Left forelimb (tissue), 1 donor: ENCODE measurements at places on chromosomes 7 and 10.

- no peak for DNase-seq
Measured at GRCh38 chr7:40165216-40165615, 30.4 kb downstream of the SUGCT start.

- no peak for DNase-seq
Measured at GRCh38 chr10:92826061-92826460, 22.3 kb upstream of the EXOC6 start.

DNA sequence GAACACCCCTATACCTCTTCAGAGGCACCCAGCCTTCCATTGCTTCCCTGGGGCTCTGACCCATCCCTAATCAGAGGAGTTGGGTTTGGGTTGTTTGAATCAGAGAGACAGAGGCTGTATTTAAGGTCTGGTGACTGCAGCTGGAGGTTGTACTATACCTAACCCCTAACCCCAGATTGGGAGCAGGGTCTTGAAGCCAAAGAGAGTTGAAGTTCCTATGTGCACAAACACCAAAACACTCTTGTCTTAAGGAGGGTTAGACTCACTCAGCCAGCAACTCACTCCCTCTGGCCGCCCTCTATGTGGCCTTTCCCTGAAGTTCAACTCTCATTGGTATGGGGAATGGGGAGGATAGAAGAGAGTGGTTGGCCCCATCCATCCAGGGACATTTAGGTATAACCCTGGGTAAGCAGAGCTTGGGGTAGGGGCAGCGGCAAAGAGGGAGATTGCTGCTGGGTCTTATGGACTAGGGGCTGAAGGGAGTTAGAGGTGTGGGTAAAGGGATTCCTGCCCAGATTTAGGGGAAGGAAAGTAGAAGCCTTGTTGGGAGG lies 80.0 kb downstream of the PAX2 start:
- DNase-seq = no peak

- DNase-seq = no peak
Measured at GRCh38 chr10:124224331-124225028, 131.1 kb upstream of the CHST15 start.

- no peak for DNase-seq
Measured at GRCh38 chr10:110175406-110175805, 32.0 kb upstream of the MXI1 start.

- no peak for DNase-seq
Measured at GRCh38 chr10:8187171-8187666, 132.7 kb downstream of the GATA3 start.

- no peak for DNase-seq
Measured at GRCh38 chr10:60310740-60311139, 78.9 kb downstream of the ANK3 start.

- DNase-seq = no peak
Measured at GRCh38 chr10:48771234-48771633, 86.6 kb downstream of the WDFY4 start.

- no peak for DNase-seq
Measured at GRCh38 chr7:134461916-134462315, 3.0 kb upstream of the AKR1B1 start.

DNA sequence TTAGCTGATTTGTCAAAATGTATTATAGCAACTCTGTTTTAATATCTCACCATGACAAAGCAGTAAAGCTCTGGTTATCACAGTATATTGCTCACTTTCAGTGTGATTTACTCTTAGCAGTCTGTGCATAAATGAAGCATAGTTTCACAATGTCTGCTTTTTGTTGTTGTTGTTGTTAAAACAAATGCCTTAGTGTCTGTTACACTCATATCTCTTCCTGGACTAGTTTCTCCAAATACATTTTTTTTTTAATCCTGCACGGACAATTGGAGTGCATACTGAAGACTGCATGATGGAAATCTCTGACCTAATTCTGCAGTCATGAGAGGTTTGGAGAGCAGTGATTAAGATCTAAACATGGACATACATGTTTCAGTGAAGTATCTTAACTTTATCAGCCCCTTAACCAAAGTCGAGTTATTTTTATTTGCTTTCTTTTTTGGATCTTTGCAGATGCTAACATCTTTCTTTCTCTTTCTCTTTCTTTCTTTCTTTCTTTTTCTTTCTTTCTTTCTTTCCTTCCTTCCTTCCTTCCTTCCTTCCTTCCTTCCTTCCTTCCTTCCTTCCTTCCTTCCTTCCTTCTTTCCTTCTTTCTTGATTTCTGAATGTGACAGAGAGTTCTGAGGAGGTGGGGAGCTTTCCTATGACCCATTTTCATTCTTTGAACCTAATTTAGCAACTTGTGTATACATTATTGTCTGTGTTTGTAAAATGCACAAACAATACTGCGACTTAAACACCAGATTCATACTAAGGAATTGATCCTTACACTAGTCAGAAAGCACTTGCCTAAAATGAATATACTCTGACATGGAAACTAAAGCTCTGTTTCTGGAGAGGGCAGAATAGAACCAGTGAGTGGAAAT lies 161.5 kb upstream of the AGR3 start:
- DNase-seq = no peak

DNA sequence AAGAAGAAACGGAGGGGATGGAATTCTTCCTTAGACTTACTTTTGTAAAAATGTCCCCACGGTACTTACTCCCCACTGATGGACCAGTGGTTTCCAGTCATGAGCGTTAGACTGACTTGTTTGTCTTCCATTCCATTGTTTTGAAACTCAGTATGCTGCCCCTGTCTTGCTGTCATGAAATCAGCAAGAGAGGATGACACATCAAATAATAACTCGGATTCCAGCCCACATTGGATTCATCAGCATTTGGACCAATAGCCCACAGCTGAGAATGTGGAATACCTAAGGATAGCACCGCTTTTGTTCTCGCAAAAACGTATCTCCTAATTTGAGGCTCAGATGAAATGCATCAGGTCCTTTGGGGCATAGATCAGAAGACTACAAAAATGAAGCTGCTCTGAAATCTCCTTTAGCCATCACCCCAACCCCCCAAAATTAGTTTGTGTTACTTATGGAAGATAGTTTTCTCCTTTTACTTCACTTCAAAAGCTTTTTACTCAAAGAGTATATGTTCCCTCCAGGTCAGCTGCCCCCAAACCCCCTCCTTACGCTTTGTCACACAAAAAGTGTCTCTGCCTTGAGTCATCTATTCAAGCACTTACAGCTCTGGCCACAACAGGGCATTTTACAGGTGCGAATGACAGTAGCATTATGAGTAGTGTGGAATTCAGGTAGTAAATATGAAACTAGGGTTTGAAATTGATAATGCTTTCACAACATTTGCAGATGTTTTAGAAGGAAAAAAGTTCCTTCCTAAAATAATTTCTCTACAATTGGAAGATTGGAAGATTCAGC lies 158.7 kb upstream of the LANCL2 start:
- no peak for DNase-seq

GRCh38 chr7:90846192-90846591 lies 250.1 kb downstream of the CDK14 start:
- no peak for DNase-seq

- DNase-seq = no peak
Measured at GRCh38 chr7:82183634-82184033, 259.9 kb downstream of the CACNA2D1 start.

DNA sequence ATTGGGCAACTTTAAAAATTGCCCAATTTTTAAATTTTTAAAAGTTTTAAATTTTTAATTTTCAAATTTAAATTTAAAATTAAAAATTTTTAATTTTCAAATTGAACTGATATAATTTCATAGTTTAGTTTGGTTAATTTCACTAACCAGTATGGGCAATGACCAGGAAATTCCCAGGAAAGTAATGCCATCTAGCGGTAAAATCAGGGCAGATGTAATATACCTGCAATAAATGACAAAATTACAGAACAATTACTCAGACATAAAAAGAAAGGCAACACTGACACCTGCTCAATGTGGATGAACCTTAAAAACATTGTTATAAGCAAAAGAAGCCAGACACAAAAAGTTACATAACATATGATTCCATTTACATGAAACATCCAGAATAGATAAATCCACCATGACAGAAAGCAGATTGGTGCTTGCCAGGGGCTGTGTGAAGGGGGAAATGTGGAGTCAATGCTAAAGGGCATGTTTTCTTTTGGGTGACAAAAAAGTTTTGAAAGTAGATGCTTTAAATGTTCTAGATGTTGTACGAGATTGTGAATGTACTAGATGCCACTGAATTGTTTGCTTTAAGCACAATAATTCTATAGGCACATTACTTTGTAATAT lies 28.6 kb upstream of the SLC16A12 start:
- DNase-seq = no peak

- no peak for DNase-seq
Measured at GRCh38 chr10:118209215-118209614, 132.9 kb downstream of the FAM204A start.

GRCh38 chr7:157402388-157402703 lies 65.5 kb downstream of the DNAJB6 start:
- DNase-seq = no peak

- no peak for DNase-seq
Measured at GRCh38 chr7:70634610-70635068, 497.3 kb upstream of the GALNT17 start.

- no peak for DNase-seq
Measured at GRCh38 chr10:86439544-86439943, 72.9 kb upstream of the GRID1 start.

DNA sequence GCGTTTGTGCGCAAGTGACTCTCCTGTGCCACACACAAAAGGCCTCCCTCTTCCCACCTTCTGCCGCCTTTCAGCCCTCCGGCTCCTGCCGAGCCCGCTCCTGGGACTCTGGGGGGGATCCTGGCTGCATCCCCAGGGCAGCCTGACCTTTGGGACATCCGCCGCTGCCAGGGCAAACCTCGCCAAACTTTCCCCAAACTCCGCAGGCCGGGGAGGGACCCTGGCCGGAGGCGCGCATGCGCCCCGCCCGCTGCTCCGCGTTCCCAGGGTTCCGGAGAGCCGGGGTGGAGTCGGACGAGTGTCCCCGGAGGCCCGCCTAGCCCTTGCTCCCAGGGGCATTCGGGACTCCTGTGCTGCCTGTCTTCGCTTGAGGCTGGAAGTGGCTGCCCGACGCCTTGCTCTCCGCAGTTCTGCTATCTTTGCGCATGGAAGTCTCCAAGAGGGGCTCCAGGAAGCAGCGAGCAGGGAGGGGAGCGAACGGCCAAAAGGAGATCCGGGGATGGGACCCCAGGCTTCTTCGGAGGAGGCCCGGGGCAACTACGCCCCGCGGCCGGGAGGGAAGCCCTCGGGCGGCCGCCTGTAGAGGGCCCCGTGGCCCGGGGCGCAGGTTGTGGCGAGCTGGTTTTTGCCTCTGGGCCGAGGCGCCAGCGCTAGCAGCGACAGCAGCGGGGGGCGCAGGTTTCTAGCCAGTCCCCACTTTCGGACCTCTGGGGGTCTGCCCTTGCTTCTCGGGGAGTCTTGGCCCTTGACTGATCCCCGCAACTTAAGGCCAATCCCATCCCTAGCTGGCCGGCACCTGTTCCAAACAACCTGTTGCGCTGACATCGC lies 7.0 kb downstream of the PTF1A start:
- no peak for DNase-seq

DNA sequence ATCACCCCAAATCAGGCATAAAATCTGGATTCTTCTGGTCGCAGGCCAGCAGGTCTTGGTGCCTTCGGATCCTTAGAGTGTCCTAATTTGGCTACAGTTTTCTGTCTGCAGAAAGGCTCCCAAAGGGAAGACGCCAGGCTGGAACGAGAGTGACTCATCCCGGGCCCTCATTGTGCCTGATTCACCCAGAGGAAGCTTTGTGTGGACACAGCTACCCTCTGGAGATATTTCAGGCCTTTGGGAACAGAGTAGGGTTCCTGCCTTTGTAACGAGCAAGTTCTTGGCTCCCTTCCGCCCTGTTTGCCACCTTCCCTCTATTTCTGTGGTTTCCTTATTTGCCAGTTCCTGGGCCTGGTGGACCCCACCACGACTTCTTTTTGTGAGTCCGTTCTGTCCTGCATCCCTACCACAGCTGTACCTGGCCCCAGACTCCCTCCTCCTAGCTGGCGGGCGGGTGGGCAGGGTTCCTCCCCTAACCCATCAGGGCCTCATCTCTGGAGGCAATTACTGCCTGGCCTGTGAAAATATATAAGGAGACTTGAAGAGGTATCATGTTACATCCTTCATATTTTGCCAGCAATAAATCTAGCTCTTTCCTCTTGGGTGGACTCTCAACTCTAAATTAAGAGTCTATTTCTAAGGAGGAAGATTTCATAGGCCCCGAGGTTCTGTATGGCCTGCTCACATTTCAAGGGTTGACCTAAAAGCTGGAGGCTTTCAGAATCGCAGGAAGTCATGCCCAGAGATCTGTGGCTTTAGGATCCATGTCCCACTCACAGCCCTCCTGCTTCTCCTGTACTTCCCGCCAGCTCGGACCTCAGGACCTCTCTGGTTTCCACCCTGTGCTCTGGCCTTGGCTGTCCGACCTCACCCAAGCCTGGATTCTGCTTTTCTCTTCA lies 219.2 kb upstream of the ZNF32 start:
- DNase-seq = no peak

DNA sequence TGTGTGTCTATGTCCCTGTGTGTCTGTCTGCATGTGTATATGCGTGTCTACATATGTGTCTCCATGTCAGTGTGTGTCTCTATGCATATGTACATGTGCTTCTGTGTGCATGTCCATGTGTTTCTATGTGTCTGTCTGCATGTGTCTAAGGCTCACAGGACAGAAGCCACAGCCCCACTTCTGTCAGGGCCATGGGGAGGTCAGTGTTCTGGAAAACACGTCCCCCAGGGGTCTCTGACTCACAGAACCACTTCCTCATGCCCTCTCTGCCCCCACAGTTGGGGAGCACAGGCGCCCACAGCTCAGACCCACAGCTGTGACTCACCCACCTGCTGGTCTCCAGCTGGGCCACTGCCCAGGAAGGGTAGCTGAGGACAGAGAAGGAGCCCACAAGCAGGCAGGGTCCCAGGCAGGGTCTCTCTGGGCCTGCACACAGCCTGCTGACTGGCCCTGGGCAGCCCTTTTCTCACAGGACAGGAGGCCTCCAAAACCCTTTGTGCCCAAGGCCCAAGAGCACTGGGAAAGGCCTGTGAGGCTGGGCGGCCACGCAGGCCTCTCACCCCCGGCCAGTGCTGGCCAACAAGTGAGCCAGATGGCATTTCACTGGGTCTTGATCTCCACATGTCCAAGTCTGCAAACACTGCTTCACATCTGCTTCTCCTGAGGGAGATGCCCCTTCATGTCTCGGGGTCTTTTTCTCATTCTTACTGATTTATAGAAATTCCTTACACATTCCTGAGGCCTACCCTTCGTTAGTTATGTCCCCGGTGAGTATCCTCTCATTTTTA lies 102.9 kb upstream of the FAM20C start:
- peak; percentile 72 for DNase-seq

GRCh38 chr10:69392481-69393000 lies 24.2 kb downstream of the TACR2 start:
- DNase-seq = peak; percentile 83

GRCh38 chr10:71483135-71483534 lies 86.4 kb downstream of the CDH23 start:
- no peak for DNase-seq

GRCh38 chr7:85038466-85038865 lies 148.4 kb downstream of the SEMA3D start:
- no peak for DNase-seq

GRCh38 chr7:140033036-140033435 lies 29.7 kb downstream of the PARP12 start:
- DNase-seq = no peak

DNA sequence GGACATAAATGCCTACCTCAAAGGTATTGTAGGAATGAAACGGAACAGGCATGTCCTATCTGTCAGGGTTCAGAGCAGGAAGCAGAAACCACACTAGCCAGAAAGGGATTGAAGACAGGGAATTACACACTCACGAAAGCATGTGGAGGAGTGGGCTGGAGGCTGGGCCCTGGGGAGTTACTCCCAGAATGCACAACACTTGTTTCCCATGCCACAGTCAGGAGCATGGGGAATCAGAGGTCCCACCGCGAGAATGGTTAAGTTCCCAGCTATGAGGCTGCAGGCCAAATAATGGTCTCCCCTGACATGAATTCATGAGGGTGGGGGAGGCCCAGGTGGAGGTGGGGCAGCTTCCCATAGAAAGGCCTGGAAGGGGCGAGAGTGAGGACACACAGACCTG lies 212.7 kb downstream of the HERPUD2 start:
- DNase-seq = no peak
